ENCODE measurements at places on chromosomes 3 and 15.

- DNase-seq, result no peak
These were observed 38.3 kb upstream of the IGSF10 start for GRCh38 chr3:151499168-151499567.

- no peak for DNase-seq
These were observed 361.6 kb downstream of the RBMS3 start for GRCh38 chr3:29642393-29643033.

GRCh38 chr3:111676211-111677006 lies 81.3 kb upstream of the ZBED2 start:
- no peak for DNase-seq

GRCh38 chr15:34304613-34305012 lies 33.0 kb downstream of the SLC12A6 start:
- DNase-seq, result no peak

DNA sequence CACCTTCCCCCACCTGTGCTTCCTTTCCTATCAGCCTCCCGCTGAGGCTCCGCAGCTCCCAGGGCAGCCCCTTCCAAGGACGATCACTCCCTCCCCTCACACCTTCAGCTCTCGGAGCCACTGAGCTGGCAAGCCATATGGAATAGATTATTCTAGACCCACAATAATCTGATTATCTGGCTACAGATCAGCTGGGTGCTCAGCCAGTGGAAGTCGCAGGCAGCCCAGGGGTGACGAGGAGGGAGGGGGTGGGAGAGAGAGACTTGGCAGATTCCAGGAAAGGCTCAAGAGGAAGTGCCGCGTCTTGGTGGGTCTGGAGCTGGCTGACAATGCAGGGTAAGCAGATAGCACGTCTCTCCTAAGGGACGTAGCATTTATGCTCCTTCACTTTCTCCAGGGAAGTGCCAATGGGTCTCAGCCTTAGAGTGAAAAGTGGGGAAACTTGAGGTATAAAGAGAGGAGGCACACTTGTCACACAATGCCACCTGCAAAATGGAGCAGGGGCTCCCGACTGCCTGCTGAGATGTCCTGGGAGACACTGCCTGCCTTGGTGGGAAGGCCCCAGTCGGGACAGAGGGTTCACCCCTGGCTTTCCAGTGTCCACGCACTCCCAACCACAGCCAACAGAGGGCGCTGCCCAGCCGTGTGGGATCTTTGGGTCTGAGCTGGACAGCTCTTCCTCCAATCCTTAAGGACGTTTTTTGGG lies 9.4 kb upstream of the MESP1 start:
- peak; percentile 82 for DNase-seq

DNA sequence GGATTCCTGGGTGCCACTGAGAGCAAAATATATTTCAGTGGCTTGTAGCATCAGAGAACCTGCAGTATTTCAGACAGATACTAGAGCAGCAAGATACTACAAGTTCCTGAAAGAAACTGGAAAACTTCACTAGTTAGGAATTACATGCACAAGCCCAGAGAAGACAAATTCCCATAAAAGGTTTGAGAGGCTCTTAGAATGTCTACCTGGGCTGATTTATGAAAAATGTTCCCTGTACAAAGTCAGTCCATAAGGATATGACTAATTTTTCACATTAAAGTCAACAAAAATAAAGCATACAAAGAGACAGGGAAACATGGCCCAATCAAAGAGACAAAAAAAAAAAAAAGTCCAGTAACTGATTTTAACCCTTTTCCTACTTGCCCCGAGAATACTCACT lies 302.6 kb downstream of the POLQ start:
- DNase-seq, result no peak

DNA sequence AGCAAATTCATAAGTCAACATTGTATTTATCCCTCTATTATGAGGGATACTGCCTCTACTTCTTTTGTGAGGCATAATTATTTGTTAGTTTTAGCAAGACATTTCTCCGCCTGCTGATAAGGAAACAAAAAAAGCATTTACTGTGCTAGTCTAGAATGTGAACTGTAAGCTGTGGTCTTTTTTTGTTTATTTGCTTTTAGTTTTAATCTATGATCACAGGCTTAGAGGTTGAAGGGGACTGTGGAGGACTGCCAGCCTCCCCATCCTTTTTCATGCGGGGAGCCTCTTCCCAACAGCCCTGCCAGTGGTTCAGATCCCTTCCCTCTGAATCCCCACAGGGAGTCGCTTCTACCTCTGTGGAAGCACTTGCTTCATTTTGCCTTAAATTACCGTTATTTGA lies 331.0 kb upstream of the ROPN1 start:
- no peak for DNase-seq

DNA sequence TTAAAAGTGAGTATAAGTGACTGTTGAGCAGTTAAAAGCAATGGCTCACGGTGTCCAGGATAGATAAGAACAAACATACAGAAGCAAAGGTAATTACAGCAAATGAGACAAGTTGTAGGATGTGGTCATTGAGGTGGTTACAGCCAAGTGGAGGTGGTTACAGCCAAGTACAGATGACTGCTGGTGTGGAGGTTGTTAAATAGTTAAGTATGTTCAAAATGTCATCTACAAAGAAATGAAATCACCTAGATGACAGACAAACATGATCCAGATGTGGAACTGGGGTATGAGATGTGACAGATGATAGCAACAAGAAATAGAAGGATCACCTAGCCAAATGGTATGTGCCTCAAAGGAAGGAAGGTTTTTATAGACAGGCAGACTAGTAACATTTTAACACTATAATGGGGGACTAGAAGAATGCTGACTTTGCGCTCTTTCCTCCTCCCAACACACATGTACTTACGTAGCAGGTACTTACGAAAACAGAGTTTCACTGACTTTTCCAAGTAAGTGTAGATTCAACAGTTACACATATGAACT lies 6.8 kb upstream of the ANKRD28 start:
- DNase-seq, result no peak

GRCh38 chr3:95227092-95227491 lies 1164.2 kb downstream of the NSUN3 start:
- DNase-seq, result no peak

DNA sequence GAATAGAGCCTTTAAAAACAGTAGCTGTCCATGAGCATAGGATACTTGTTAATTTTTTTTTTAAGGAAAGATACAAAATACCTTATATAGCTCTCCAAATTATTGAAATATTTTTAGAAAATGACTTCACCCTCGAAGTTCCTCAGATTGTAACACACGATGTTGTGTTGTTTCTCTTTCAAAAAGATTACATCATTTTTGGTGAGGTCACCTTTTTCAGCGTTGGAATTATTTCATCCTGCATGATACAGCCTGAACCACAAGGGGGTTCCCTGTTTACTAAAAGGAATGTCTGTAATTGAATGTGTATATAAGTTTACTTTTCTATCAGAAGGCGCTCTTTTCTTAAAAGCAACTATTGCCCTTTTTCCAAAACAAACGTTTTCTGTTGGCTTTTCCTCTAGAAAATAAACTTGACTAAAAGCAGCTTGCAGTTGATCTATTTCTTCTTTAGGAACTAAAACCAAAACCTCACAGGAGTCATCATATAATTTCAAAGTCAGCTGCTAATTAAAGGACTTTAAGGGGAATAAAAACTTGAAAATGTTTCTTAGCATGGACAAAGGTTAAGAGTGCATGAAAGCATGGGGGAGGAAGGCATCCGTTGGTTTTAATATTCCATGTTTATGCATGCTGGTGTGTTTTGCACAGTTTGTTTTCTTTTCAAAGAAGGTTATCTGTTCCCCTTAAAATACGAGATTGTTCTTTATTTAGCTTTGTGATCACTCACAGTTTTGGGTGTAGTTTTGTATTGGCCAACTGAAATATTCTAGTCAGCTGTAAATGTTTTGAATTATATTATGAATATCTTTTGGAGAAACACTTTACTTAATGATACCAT lies 29.4 kb downstream of the LYSMD4 start:
- no peak for DNase-seq

DNA sequence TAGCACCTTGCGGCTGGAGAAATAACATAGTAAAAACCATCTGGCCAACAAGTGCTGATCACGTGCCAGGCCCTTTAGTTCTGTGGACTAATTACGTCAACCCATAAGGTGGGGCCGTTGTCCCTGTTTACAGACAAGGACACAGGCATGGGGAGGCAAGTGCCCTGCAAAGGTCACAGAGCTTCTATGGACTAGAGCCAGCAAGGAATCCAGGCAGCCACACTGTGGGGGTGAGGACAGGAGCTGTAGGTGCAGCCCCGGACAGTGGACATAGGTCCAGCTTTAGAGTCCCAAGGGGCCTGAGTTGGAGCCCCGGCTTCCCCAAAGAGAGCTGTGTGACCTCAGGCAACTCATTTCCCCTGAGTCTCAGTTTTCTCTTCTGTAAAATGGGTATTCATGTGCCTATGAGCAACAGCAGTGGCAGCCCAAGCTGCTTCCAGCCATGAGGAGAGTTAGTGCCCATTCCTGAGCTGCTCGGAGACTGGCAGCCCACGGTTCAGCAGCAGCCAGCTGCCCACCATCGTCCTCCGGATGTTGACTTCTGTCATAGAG lies 13.9 kb downstream of the CHST13 start:
- no peak for DNase-seq

- DNase-seq, result no peak
These were observed 78.5 kb upstream of the LARS2 start for GRCh38 chr3:45309876-45310275.

GRCh38 chr15:35323141-35323540 lies 222.8 kb downstream of the DPH6 start:
- no peak for DNase-seq

GRCh38 chr3:177978946-177979345 lies 557.3 kb upstream of the KCNMB2 start:
- DNase-seq, result no peak

- DNase-seq, result no peak
These were observed 165.6 kb downstream of the OCA2 start for GRCh38 chr15:27933562-27933961.

DNA sequence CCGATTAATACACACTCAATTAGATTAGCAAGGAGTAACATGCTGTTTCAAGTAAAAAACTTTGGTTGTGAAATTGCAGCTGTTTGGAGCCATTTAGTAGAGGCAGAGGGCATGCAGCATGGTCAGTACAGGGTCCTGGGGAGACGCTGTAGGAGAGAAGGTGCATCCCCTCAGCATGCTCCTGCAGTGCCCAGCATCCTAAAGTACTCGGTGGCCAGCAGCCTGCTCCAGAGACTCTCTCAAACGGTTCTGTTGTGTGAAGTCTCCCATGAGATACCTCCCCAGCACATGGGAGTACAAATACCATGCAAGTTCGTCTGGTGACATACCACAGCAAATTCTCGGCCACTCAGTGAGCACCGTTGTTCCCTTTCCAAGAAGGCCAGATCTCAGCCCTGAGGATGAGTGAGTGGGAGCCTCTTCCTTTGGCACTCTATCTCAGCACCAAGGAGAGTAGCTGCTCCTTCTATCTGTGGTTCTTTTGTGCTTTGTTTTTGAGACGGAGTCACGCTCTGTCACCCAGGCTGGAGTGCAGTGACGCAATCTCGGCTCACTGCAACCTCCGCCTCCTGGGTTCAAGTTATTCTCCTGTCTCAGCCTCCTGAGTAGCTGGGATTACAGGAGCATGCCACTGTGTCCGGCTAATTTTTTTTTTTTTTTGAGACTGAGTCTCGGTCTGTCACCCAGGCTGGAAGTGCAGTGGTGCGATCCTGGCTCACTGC lies 72.7 kb downstream of the TJP1 start:
- no peak for DNase-seq

GRCh38 chr15:67945951-67946700 lies 106.3 kb upstream of the RNU6-1 start:
- DNase-seq, result no peak

DNA sequence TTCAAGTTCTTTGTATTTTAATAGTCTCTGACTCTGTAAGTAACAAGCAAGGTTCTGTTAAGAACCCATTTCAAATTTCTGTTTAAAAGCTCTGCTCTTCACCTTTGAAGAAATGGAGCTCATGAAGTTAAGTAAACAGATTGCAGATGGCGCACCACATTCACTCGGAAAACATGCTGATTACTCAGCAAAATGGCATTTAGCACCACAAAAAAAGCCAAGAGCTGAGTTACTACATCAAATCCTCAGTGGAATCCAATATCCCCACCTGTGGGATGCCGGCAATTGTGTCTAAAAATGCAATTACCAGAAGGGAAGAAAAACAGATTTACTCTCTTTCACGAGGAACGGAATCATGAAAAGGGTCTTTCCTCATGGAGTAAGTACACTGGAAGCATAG lies 758.0 kb downstream of the NTRK3 start:
- no peak for DNase-seq

DNA sequence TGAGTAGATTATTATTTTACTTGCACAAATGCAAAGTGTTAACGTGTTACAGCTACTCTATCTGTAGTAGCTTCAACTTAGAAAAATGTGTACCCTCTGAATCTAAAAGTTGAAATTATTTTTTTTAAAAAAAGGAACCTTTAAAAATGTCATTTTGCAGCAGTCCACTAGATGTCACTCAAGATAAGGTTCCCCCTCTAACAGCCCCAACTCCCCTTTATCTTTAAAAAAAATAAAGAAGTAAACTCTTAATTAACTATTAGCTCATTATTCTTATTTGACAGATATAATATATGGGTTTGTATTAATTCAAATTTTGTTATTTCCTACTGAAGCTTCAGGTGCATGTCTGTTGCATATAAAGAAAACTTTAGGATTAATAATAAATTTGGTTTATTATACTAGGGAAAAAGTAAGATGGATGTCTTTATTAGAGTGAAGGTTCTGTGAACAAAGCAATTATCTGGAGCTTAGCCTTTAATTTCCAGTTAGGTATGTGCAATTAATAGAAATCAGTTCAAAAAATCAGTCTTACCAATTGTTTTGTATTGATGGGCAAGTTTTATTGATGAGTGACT lies 288.5 kb downstream of the VGLL3 start:
- DNase-seq, result no peak

DNA sequence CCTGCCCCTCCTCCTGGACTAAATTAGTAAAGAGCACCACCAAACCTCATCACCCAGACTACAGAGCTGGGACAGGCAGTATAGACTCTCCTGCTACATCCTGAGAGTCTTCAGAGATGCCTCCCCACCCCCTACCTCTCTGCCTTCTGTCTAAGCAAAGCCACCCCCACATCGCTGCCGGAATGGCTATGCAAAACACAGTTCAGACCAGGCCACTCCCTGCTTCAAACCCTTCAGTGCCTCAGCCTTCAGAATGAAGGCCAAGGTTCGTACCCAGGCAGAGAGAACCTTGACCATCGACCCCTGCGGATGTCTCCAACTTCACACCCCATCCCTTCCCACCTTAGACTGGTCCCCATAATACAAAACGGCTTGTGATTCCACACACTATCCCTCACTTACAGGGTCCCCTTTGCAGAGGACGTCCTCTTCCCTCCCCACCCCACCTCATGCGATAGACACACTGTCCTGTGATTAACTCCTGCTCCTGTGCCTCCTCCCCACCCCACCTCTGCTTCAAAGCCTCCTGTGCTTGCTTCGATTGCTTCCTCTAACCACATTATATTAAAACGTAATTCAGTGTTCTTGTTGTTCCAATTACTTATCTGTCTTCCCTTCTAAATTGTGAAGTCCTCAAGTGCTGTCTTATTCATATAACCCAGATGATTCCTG lies 175.3 kb downstream of the UACA start:
- DNase-seq, result no peak

DNA sequence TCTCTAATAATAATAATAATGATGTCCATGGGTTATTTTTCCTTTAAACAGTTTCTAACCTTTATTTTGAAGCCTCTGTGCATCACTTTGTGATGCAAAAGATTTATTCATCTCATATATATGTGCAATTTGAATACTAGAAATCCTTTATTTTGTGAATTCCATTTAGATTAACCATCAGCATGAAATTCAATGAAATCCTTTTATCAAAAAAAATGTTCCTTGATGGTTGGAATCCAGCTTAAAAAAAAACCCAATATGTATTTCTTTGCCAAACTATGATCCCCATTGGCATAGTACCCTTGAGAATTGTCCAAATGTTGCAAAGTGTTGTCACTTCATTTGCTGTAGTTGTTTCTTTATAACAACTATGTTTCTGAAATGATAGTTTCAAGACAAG lies 7.4 kb downstream of the TBC1D23 start:
- no peak for DNase-seq

Data from GM19239 (cell line).